ENCODE measurements at places on chromosomes 7 and 10.

DNA sequence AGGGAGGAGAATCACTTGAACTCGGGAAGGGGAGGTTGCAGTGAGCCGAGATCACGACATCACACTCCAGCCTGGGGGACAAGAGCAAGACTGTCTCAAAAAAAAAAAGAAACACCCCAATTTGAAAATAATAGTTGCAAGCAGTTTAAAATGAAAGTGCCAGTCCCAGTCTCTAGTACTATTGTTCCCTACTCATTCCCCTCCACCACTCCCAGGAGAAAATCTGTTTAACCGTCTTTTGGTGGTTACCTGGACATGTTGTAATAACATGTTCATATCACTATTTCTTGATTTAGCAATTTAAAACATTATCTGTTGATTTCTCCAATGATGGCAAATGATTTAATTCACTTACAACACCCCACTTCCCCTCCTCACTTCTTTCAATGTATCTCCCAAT is 44.7 kb downstream of the KIFBP start:
- DNase-seq = no peak

- DNase-seq = peak; percentile 79
Observed at GRCh38 chr7:140334341-140335057, 63.8 kb downstream of the SLC37A3 start.

DNA sequence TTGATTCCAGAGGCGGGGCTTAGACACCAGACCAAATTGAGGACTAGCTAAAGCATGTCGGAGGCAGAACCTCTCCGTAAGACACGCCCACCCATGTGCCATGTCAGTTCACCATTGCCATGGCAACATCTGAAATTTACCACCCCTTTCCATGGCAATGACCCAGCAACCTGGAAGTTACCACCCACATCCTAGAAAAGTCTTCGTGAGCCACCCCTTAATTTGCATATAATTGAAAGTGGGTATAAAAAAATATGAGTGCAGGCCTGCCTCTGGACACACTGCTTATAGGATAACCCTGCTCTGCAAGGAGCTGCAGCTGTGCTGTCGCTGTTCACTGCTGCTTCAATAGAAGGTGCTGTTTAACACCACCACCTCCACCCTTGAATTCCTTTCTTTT is 28.0 kb downstream of the TMEM270 start:
- DNase-seq = no peak

DNA sequence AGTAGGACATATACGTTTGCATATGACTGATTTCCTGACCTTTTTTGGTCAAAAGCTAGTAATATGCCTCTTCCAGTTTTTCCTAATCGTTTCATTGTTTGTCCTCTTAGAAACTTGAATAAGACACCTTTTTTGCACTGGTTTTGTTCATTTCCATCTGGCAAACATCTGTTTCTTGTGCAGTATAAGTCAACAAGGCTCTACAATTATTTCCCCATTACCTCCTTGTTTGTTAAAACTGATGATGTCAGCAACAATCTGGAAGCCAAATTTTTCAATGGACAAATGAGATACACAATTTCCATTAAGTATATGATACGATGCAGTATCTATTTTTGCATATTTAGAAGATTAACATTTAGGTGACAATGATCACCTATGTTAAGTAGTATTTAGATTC is 148.8 kb downstream of the NRBF2 start:
- no peak for DNase-seq
